Suppressor macrophage treated with lipopolysaccharide for 1 hour (primary cell): ENCODE measurements at places on chromosomes 13 and 19.

DNA sequence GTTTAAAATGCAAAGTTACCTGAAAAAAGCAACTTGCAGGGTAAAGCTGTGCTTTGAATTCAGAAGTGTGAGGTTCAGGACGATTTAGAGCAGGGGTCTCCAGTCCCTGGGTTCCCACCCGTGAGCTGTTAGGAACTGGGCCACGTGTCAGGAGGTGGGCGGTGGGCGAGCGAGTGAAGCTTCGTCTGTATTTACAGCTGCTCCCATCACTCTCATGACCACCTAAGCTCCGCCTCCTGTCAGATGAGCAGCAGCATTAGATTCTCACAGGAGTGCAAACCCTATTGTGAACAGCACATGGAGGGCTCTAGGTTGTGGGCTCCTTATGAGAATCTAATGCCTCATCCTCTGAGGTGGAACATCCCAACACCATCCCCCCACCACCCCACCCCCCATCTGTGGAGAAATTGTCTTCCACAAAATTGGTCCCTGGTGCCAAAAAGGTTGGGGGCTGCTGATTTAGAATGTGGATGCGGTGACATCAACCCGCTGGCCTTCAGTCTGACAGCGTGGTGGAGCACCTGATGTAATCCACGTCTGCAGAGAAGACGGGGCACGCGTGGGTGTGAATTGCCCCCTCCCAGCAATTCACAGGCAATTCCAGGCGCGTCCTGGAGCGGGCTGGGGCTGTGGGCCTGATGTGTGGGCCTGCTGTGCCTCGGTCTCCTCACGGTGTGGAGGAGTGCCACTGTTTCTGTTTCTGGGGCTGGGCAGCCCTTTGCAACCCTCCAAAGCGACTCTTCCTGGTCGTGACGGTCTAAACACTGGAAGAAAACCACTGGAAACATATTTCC lies 214.0 kb upstream of the SOX1 start:
- no peak for DNase-seq

DNA sequence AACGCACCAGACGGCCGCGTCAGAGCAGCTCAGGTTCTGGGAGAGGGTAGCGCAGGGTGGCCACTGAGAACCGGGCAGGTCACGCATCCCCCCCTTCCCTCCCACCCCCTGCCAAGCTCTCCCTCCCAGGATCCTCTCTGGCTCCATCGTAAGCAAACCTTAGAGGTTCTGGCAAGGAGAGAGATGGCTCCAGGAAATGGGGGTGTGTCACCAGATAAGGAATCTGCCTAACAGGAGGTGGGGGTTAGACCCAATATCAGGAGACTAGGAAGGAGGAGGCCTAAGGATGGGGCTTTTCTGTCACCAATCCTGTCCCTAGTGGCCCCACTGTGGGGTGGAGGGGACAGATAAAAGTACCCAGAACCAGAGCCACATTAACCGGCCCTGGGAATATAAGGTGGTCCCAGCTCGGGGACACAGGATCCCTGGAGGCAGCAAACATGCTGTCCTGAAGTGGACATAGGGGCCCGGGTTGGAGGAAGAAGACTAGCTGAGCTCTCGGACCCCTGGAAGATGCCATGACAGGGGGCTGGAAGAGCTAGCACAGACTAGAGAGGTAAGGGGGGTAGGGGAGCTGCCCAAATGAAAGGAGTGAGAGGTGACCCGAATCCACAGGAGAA lies 1.9 kb downstream of the PPP1R12C start:
- DNase-seq = no peak

GRCh38 chr13:33676045-33676989 lies 141.6 kb upstream of the RFC3 start:
- DNase-seq = peak; percentile 42

GRCh38 chr19:8304841-8305621 lies 3.1 kb downstream of the CD320 start:
- DNase-seq = no peak

GRCh38 chr13:24392972-24393371 lies 83.6 kb downstream of the C1QTNF9 start:
- DNase-seq = no peak

GRCh38 chr19:50520822-50521465 lies 7.2 kb upstream of the ASPDH start:
- no peak for DNase-seq
